Iris pigment epithelial cell (primary cell): ENCODE measurements at places on chromosomes 1 and 21.

DNA sequence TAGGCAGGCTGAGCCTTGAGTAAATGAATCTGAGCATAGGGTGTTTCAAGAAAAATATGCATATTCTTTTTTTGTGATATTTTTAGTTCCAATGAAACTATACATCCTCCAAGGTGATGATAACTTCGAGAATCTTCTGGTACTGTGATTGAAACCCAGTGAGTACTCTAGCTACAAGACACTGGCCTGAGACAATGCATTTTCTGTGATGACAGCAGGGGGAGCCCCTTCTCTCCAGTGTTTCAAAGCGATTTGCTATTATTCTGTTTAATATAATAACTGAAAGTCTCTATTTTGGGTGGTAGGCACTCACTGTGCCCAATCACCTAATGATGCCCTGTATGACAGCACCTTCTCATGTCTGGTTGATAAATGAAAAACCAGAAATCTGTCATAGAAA, 12.1 kb downstream of the IRF2BP2 start:
- DNase-seq = peak; percentile 60

GRCh38 chr1:110233861-110234260, 23.7 kb downstream of the KCNC4 start:
- no peak for DNase-seq

DNA sequence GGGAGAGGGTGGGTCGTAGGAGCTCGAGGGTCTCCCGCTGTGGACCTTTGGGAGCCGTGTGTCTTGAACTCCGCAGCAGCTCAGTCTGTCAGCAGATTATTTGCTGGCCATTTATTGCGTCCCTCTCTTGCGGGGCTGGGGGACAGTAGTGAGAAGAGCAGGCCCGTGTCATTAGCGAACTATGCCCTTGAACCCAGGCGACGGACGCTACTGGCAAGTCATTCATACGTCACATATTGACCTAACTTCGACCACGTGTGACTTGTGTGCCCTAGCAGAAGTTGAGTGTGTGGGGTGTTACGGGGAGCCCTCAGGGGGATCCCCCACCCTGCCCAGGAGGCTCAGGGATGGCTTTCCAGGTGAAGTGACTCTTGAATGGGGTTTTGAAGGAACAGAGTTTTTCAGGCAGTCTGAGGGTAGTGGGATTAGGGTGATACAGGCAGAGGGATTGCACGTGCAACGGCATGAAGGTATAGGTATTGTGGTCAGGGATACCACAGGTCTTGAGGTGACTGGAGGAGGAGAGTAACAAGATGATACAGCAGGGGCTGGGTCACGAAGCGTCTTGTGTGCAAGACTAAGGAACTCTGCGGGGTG, 13.0 kb downstream of the RCC1 start:
- DNase-seq = no peak

DNA sequence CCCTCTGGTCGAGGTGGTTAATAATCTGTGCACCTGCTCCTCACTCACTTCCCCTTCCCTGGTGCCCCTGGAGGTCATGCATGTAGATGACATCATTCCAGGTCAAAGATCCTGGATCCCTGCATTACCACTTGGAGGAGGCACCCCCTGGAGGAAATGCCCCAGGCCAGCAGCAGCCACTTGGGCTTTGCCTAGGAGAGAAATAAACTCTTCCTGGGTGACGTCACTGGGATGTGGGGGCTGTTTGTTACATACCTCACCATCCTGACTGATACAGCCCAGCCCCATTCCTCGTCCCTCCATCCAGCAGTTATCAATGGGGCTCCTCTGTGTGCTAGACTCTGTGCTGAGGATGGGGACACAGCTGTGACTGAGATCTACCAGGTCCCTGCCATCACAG, 433.6 kb downstream of the PTPRU start:
- no peak for DNase-seq

GRCh38 chr1:241821363-241821762, 26.6 kb upstream of the EXO1 start:
- peak; percentile 84 for DNase-seq

DNA sequence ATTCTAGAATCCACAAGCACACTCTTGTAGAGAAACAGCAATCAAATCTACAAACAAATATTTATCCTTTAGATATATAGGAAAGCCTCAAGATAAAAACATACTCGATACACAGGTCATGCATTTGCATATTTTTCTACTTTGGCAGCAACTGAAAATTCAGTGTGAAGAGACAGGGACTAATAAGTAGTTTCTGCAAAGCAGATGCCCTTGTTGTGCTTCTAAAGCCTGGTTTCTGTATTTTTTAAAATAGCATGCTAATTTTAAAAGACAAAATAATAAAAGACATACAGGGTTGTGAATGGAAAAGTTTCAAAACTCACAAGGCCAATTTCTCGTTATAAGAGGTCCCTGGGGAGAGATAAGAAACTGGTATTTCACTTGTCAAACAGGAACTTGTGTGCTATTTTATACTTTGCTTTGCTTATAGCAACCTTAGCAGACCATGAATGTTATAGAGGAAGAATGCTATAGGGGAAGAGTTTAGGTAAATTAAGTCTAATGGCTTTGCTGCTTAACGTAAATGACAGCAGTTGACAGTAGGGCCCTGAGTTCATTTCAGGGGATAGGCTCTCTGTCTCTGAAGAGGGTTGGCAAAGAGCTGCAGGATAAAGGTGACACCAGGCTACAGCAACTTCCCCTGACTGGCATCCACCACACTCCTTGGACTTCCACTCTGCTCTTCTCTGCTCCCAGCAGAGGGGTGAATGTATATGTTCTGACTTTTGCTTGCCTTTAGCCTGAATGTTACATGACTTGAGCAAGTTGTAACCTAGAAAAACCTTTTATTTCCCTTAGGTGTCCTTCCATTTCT, 9.4 kb upstream of the RGS13 start:
- no peak for DNase-seq

GRCh38 chr1:244273845-244274619, 177.7 kb downstream of the ADSS2 start:
- peak; percentile 99 for DNase-seq

DNA sequence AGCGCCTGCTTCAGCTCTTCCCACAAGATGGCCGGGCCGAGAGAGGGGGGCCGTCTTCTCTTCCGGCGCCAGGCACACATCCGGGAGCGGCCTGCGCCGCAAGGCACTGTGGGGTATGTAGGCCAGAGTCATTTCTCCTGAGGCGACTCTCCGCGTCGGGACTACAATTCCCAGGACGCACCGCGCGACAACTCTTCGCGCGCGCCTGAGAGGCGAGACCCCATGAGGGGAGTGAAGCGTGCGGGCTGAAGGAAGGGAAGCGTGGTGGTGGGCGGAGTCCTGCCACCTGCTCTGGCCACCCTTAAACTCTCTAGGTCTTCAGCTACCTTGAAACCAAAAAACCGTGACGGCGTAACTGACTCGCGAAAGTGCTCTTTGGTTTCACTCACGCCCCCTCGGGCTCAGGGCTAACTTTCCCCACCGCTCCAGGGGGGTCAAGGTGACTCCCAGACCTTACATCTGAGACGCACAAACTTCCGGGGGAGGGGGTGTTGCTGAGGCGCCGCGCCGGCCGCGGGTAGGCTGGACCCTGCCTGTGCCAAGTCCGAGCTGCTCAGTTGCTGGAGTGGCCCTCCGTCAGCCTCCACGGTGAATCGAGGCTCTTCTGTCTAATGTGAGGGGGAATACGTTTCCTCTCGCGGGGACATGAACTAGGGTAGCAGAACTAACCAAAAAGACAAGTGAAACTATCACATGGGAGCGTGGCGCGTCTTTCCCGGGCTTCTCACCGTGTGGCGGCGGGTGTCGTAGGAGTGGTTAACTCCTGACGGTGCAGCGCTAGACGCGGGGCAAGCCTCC, at the start of gene SERBP1:
Gene SERBP1 (minus strand): TSS at position 45 of the 798 bp plus-strand sequence. CDS start 102 bp downstream, outside the sequence.
- DNase-seq = peak; percentile 97

DNA sequence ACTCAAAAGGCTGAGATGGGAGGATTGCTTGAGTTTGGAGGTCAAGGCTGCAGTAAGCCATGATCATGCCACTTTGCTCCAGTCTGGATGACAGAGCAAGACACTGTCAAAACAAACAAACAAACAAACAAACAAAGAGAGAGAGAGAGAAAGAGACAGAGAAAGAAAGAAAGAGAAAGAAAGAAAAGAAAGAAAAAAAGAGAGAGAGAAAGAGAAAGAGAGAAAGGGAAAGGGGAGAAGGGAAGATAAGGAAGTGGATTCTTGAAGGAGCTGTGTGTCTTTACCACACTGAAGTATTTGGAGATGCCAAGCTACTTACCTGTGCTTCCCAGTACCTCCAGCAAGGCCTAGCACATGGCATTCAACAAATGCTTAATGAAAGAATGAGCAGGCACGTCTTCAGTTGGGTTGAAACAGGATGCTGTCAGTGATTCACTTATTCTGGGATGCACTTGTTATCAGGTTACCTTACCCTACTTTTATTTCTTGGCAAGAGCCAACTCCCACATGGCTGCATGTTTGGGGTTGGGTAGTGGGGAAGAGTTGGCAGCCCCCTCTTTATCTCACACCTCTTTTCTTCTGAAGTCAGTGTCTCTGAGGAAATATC, 28.8 kb downstream of the CD101 start:
- DNase-seq = no peak

DNA sequence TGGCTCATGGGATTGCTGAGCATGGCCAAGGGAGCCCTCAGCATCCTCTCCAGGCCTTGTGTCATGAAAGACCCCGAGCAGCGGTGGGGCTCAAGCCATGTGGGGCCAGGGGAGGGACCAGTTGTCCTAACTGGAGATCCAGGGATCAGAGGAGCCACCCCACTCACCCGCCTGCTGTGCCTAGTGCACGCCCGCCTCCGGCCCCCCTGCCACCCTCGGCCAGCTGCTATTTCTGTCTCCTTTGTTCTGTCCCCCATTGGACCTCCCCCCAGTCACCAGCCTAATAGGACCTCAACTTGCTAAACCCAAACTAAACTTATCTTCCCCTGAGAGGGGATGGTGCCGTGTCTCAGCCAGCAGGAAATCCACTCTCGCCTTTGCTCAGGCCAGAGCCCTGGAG, 44.4 kb downstream of the TP73 start:
- no peak for DNase-seq

DNA sequence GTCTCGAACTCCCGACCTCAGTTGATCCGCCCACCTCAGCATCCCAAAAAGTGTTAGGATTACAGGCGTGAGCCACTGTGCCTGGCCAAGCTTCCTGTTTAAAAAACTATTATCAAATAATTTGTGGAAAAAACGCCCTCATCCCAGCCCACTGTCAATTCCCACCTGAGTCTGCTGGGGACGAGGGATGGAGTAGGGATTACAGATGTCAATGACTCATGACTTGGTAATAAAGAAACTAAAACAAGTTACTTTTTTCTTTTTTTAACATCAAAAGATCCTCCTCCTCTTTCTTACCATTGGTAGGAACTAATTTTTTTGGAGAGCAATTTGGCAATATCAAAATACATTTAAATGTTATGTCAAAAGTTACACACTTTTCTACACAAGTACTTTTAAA, 9.7 kb downstream of the CNN3 start:
- no peak for DNase-seq

- DNase-seq = no peak
Measured at GRCh38 chr1:184734980-184735379, 19.7 kb downstream of the EDEM3 start.

DNA sequence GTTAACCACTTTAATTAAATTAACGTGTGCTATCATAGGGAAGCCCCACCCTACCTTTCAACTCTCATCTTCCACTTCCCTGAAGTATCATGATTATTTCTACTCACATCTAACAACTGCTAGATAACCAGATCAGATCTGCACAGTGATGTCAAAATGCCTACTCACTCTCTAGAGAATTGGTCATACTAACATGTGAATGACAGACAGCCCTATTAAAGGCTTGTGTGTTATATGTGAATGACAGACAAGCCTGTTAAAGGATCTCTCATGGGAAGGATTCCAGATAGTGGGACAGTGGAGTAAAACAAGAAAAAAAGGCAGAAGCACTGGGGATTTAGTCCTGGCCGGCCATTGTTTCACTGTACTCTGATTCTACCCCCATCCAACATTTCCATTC, 12.6 kb downstream of the VTCN1 start:
- DNase-seq = no peak

- DNase-seq = no peak
Measured at GRCh38 chr1:211643324-211644212, 31.9 kb downstream of the NEK2 start.

- DNase-seq = peak; percentile 60
Measured at GRCh38 chr1:28301368-28302174, 27.3 kb upstream of the MED18 start.
